ENCODE measurements at places on chromosomes 5 and 9.

GRCh38 chr9:69455311-69455710, 130.3 kb downstream of the ENTREP1 start:
- DNase-seq = no peak

GRCh38 chr9:75712700-75713099, 177.8 kb upstream of the PCSK5 start:
- no peak for DNase-seq

- DNase-seq = peak; percentile 37
These were observed 20.3 kb upstream of the THG1L start for GRCh38 chr5:157710882-157711281.

GRCh38 chr5:50875002-50875344, 208.5 kb downstream of the PARP8 start:
- no peak for DNase-seq

GRCh38 chr9:116990592-116990991, 303.5 kb downstream of the TRIM32 start:
- DNase-seq = peak; percentile 16

GRCh38 chr5:78761840-78762239, 113.3 kb upstream of the LHFPL2 start:
- no peak for DNase-seq

DNA sequence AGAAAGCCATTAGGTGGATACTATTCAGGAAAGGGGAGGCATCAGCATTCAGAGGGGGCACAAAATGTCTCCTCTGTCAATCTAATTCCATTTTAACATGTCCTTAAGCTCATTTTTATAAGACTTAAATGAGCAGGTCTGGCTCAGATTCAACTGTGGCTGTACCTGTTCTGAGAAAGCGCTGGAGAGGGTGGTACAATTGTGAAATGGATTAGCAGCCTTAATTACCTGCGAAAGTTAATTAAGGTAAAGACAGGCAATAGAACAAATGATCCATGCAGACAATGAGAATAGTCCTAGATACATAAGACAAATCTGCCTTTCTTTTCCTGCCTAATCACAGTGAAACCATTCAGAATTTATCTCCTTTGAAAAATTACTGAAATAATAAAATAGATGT, 96.2 kb downstream of the TAF11L14 start:
- no peak for DNase-seq

GRCh38 chr5:158569534-158569933, 530.2 kb downstream of the EBF1 start:
- DNase-seq = no peak

GRCh38 chr9:1117439-1117838, 67.3 kb downstream of the DMRT2 start:
- no peak for DNase-seq

DNA sequence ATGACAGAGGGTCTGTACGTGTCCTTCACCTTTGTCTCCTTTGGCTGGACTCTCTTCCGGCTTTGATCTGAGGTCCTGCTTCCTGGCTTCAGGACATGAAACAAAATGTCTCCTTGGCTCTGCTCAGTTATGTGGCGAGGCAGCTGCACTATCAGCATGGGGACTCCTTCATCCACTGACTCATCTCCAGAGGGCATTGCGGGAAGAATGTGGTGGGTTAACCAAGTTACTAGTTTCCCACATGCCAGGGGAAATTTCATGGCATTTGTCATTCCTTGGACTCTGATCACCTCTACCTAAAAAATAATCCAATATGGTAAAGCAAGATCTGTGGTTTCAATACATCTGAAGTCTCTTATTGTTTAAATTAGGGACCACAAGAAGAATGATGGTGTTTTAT, 259.7 kb downstream of the MED10 start:
- DNase-seq = no peak

DNA sequence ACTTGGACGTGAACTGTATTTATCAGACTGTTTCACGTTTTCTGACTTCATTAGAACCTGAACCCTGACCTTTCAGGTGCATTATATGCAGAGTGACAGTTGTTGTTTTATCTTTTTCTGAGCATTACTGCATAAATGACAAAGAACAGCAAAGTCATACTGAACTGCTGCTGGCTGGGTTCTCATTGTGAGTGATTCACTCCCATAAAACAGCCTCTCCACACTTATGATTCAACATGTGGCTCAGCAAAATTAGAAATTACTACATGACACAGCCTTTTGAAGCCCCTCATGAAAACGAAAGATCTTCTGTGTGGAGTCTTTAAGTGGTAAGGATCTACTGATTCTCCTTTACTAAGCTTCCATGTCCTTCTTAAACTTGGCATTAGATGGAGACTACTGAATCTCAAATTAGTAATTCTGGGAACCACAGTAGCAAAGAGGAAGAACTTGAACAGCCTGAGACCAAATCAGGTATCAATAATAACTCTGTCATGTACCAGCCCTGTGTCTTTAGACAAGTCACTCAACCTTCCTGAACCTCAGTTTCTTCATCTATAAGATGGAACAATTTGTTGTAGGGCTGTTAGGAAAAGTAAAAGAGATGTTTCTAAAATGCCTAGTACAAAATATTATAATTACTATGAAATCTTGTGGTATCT, 172.3 kb upstream of the GNA14 start:
- DNase-seq = peak; percentile 62

- no peak for DNase-seq
These were observed 39.6 kb downstream of the COL5A1 start for GRCh38 chr9:134681061-134681661.

GRCh38 chr5:34496260-34496691, 159.9 kb upstream of the RAI14 start:
- no peak for DNase-seq

DNA sequence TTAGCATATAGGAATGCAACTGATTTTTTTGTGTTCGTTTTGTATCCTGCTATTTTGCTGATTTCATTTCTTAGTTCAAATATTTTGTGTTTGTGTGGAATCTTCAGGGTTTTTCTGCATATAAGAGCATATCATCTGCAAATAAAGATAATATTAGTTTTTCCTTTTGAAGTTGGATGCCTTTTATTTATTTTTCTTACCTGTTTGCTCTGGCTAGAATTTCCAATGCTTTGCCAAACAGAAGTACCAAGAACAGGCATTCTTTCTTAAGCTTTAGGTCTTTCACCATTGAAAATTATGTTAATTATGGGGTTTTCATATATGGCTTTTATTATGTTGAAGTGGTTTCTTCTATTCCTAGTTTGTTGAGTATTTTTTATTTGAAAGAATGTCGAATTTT, 505.1 kb upstream of the DMAC1 start:
- no peak for DNase-seq

DNA sequence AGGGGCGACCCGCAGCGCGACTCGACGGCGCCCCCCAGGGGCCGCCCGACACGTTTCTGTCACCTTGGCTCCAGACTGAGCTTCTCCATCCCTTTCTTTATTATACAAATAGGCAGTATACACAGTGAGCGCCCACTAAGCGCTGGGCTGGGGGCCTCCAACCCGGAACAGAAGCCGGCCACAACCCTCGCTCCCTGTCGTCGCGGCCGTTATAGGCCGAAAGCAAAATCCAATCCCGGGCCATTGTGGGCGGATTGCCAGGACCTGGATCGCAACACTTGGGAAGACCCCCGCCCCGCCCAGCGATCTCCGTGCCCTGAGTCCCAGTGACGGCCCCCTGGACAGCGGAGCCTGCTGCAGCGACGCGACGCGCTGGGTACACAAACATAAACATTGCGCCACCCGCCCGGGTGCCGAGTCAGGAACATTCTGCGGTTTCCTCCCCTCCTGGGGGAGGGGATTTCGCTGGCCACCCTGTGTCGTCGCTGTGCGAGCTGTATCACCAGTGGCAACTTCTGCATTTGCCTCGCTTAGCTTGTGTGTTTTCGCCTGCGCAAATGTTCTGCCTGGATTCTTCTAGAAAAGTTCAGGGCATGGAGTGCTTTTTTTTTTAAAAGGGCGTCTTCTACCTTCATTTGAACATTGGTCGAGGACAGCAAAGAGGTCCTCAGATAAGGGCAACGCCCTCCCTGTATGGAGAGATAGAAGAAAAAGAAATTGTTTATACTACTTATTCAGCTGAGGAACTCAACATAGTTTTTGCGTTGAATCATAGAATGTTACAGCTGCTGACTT, 1.3 kb upstream of the DUSP1 start:
- DNase-seq = peak; percentile 80

GRCh38 chr5:132260714-132261551, 3.4 kb downstream of the PDLIM4 start:
- no peak for DNase-seq

DNA sequence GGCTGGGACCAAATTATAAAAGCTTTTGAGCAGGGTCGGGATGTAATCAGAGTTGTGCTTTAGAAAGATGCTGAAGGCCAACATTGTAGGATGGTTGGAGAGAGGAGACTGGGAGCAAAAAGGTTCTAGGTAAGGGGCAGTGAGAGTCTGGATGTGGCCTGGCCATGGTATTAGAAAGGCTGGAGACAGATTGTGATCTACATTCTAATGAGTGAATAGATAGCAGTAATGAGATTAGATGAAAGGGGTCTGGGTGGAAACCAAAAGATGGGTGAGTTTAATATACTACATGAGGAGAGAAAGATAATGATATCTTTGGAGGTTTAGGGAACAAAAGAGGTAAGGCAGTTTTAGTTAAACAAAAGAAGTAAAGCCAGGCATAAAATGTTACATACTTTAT, 88.8 kb upstream of the SH3GL2 start:
- no peak for DNase-seq

DNA sequence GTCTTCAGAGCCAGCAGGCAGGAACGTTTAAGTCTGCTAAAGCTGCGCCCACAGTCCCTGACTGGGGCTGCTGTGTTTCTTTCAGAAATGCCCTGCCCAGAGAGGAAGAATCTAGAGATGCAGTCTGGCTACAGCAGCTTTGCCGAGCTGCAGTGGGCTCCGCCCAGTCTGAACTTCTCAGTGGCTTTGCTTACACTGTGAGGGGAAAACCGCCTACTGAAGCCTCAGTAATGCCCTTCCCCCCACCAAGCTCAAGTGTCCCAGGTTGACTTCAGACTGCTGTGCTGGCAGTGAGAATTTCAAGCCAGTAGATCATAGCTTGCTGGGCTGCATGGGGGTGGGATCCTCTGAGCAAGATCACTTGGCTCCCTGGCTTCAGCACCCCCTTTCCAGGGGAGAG, 78.4 kb downstream of the SREK1 start:
- no peak for DNase-seq

GRCh38 chr5:1111241-1111726, 579 bp downstream of the SLC12A7 start:
- DNase-seq = no peak

- no peak for DNase-seq
These were observed 902 bp downstream of the HABP4 start for GRCh38 chr9:96450613-96451528.

DNA sequence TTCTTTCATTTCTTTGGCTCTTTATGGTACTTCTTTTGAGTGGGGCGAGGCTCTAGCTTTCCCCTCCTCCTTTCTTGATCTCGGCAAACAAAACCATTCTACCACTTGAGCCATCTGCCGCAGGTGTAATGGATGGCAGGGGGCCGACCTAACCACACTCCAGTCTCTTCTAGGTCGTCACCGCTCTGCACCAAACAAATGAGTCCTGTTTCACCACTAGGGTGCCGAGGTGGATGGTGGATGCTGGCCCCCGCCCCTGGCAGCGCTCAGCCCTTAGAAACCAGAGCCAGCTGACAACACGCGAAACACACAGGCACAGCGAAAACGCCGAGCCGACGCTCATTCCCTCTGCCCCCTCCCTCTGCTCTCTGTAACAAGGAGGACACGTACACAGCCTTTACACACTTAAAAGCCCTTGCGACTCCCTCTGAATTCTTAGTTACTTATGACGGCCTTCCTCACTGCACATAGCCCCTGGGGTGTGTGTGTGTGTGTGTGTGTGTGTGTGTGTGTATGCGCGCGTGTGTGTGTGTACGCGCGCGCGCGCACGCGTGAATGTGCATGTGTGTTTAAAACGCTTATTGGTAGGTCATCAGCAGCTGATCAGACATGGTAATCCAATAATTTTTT, 199.4 kb downstream of the MEF2C start:
- no peak for DNase-seq

- DNase-seq = no peak
These were observed 469.3 kb downstream of the SPATA31D1 start for GRCh38 chr9:82457891-82458290.

DNA sequence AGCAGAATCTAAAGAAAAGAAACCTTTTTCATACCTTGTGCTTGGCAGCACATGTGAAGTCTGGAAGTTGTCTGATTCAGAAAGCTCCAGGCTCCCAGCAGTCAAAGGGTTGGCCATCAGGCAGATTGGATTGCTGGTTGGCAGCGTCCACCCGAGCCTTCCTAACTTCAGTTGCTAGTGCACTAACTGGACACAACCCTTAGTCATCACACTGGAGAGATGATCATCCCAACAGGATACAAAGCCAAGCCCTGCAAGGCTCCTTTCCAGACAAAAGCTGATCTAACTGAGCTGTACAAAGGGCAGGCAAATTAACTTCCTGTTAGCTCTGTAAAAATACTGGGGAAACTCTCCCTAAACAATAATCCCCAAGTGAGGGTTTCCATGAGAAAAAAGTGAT, 185.6 kb downstream of the SNX18 start:
- DNase-seq = peak; percentile 46

DNA sequence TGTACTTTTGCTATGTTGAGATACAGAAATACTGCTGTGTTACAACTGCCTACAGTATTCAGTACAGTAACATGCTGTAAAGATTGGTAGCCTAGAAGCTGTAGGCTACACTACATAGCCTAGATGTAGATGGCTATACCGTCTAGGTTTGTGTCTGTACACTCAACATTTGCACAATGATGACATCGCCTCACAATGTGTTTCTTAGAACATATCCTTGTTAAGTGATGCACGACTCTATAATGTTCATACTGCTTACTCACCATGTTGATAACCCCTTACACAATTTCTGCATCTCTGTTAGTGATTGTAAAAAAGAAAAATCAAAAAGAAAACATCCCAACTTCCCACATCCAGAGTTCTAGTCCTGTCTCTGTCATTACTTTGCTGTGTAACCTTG, 450.0 kb downstream of the CCDC171 start:
- peak; percentile 21 for DNase-seq

GRCh38 chr9:68437785-68438184, 81.4 kb downstream of the PGM5 start:
- DNase-seq = no peak

GRCh38 chr9:136433043-136433715, 6.5 kb downstream of the INPP5E start:
- DNase-seq = no peak

- peak; percentile 55 for DNase-seq
These were observed 15.7 kb upstream of the SH3RF2 start for GRCh38 chr5:145920542-145921210.
